ENCODE measurements at places on chromosomes 11 and 22.

GRCh38 chr22:28017558-28017820 lies 98.4 kb upstream of the PITPNB start:
- no peak overlapping the region for H3K27ac ChIP-seq
- H3K4me3 ChIP-seq, result no peak overlapping the region
- H3K36me3 ChIP-seq, result no peaks in the 10 kb centered on the region
- no peaks in the 10 kb centered on the region for H3K27me3 ChIP-seq
- no peak for DNase-seq
- H3K4me1 ChIP-seq, result peaks cover 10% of the 10 kb centered on the region

GRCh38 chr11:126139111-126140091 lies 72.0 kb downstream of the RPUSD4 start:
- no peaks in the 10 kb centered on the region for H3K27me3 ChIP-seq
- no peak overlapping the region for H3K4me3 ChIP-seq

GRCh38 chr11:35853971-35854370 lies 89.9 kb upstream of the LDLRAD3 start:
- H3K36me3 ChIP-seq, result no peaks in the 10 kb centered on the region
- no peaks in the 10 kb centered on the region for H3K4me1 ChIP-seq
- no peak overlapping the region for H3K4me3 ChIP-seq
- H3K27ac ChIP-seq, result no peak overlapping the region
- no peak for DNase-seq

- H3K4me3 ChIP-seq, result no peak overlapping the region
- H3K36me3 ChIP-seq, result no peaks in the 10 kb centered on the region
- no peaks in the 10 kb centered on the region for H3K4me1 ChIP-seq
Observed at GRCh38 chr11:60960405-60960804, 8.4 kb upstream of the SLC15A3 start.

GRCh38 chr11:36718451-36718850 lies 120.4 kb upstream of the RAG2 start:
- no peak overlapping the region for H3K27ac ChIP-seq
- H3K27me3 ChIP-seq, result no peaks in the 10 kb centered on the region
- H3K4me3 ChIP-seq, result no peak overlapping the region
- DNase-seq, result no peak
- H3K36me3 ChIP-seq, result no peaks in the 10 kb centered on the region

DNA sequence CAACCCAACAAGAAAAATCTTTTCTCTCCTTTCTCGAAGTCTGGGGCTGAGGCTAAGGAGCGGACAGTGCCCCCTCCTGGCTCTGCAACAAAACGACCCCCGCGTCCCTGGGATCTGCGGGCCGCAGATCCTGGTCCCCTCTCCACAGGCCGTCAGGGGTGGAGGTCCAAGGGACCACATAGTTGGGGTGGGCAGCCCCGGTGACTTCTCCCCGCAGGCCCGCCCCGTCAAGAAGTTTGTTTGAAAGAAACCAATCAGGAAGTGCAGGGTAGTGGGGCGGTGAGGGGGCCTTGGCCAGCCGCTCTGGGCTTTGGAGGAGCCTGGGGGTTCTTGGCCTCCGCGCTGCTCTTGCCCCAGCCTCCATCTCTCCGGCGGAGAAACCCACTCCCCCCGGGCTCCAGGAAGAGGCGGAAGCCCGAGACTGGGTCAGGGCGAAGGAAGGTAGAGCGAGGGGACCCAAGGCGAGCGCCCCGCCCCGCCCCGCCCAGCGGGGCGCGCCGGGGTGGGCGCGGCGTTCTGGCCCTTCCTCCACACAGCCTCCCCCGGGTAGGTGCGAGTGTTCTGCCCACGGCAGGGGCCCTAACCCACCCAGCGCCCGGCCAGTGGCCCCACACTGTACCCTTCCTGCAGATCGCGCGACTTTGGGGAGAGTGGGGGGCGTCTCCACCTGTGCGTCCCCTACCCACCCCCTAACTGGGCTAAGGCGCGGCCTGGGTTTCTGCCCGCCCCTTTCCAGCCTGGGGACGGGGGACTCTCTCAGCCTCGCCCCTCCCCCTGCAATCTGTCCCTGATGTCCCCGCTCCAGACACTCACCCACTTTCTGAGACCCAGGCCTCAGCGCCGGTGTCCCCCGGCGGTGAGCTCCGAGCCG lies 1.3 kb downstream of the TP53I11 start:
- no peaks in the 10 kb centered on the region for H3K4me1 ChIP-seq
- H3K4me3 ChIP-seq, result peak overlapping the region; percentile 68
- H3K36me3 ChIP-seq, result no peaks in the 10 kb centered on the region
- DNase-seq, result no peak

DNA sequence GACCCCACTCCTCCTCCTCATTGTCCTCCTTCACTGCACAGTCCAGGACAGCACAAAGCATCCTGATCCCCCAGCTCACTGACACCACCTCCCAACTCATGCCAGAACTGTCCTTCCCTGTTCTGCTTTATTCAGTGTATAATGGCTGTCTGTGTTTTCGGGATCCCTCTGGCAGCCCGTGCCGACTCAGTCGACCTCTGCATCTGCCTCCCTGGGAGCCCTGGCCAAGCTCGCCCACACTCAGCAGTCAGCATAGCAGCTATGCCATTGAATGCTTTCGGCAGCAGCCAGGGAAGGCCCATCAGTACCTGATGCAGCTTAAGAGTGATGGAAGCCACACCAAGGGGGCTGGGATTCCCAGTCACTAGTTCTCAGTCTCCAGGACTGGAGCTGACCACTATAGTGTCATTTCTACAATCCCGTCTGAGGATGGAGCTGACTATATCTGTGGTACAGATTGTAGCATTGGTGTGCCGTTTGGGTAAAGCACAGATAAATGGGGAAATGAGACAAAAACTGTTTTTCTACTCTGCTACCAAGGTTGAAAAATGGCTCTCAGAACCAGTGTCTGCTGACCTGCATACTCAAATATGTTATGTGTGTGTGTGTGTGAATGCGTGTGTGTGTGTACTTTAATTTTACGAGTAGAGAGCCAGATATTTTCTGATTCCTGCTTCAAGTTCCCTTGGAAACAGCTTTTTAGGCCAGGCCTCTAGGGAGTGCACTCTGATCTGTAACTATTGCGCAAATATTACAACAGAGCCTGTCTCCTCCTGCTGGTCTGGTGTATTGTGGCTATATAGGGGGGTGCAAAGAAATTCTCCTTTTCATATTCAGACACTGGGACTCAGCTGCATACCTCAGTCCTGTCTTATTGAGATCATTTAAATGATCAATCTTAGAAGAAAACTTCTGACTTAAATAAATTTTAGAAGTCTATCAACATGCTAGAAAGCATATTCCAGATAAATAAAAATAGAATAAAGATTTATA lies 78.8 kb upstream of the TOP3B start:
- peak overlapping the region; percentile 75 for H3K27ac ChIP-seq
- H3K4me1 ChIP-seq, result peaks cover 10% of the 10 kb centered on the region
- DNase-seq, result peak; percentile 70
- no peak overlapping the region for H3K4me3 ChIP-seq
- no peaks in the 10 kb centered on the region for H3K36me3 ChIP-seq

DNA sequence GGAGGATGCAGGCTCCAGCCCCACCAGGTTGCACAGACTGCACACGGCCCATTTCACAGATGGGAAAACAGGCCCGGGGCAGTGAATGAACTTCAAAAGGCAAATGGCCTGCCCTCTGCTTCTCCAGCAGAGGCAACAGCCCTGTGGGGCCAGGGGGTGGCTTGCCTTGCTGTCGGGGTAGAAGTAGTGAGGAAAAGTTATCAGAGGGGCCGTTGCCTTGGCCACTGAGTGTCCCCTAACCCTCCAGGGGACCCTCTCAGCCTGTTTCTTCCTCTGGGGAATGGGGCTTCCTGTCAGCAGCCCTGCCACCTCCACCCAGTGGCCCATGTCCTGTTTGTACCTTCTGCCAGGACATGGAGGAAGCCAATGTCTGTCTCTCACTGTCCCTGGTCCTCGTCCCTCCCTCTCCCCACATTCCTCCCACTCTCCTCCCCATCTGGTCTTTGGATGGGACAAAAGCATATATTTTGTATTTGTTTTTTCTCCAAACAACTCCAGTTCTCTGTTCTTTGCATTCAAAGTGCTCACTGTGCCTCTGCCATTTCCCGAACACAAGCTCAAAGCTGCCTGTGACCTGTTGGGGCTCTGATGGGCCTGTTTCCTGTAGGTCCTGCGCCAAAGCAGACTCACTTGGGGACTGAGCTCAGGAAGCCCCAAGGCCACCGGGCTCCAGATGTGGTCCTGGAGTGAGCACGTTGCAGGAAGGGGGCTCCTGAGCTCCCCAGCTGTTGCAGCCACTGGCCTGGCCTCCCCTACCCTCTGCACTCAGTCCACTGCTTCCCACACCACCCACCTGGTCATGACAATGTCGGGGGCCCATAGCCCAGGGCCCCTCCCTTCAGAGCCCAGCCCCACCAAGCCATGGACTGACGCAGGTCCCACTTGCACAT lies 9.5 kb downstream of the MAP4K2 start:
- H3K4me3 ChIP-seq, result no peak overlapping the region
- H3K36me3 ChIP-seq, result no peaks in the 10 kb centered on the region
- DNase-seq, result no peak
- peaks cover 6% of the 10 kb centered on the region for H3K4me1 ChIP-seq
- no peaks in the 10 kb centered on the region for H3K27me3 ChIP-seq
- H3K27ac ChIP-seq, result no peak overlapping the region

DNA sequence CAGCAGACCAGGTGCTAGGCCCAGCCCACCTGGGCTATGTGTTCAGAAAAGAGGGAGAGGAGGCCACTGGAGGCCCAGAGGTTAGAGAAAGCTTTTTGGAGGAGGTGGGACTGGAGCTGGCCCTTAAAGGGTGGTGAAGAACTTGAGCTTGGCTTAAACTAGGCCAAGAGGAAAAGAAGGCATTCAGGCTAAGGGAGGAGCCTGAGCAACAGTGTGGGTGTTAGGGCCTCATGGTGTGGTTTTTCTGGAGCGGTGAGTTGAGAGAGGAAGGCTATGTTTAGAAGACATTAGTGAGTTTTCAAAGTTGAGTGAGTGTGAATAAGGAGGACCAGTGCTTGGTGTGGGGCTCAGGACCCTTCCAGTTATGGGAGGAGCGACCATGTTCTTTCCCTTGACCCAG lies 6.2 kb downstream of the TAF6L start:
- H3K4me3 ChIP-seq, result no peak overlapping the region
- H3K27ac ChIP-seq, result no peak overlapping the region
- DNase-seq, result no peak
- H3K27me3 ChIP-seq, result no peaks in the 10 kb centered on the region
- no peaks in the 10 kb centered on the region for H3K4me1 ChIP-seq

DNA sequence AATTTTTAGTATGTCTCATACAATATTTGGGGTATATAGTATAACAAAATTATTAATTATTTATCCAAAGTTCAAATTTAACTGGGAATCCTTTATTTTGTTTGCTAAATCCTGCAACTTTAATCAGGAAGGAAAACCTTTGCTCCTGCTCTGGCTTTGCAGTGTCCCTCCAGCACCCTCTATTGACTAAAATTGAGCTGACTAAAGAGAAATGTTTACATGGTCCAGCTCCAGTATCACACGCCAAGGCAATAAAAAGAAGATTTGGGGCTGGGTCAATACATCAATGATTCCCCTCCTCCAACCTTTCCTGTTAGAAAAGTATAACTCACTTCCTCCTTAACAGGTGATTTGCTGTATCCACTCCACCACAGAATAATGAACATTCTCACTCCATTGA lies 153.0 kb upstream of the LRRC4C start:
- H3K36me3 ChIP-seq, result no peaks in the 10 kb centered on the region
- no peak for DNase-seq
- no peak overlapping the region for H3K4me3 ChIP-seq
- no peak overlapping the region for H3K27ac ChIP-seq
- H3K27me3 ChIP-seq, result no peaks in the 10 kb centered on the region
- no peaks in the 10 kb centered on the region for H3K4me1 ChIP-seq

All from testis (tissue), 5 donors.